ENCODE measurements at places on chromosomes 2 and 18.

- no peak for DNase-seq
These were observed 42.9 kb downstream of the SRBD1 start for GRCh38 chr2:45567974-45568789.

- DNase-seq: no peak
These were observed 1184.0 kb upstream of the GYPC start for GRCh38 chr2:125471963-125472362.

- DNase-seq: no peak
These were observed 6.4 kb downstream of the RAB31 start for GRCh38 chr18:9714266-9715087.

- no peak for DNase-seq
These were observed 83.6 kb downstream of the COLEC12 start for GRCh38 chr18:416930-417329.

GRCh38 chr2:241842067-241842415 is 16.7 kb downstream of the PDCD1 start:
- DNase-seq: no peak

GRCh38 chr2:190887089-190887488 is 6.5 kb downstream of the GLS start:
- DNase-seq: no peak

GRCh38 chr2:231887756-231888155 is 38.4 kb downstream of the NPPC start:
- DNase-seq: no peak

DNA sequence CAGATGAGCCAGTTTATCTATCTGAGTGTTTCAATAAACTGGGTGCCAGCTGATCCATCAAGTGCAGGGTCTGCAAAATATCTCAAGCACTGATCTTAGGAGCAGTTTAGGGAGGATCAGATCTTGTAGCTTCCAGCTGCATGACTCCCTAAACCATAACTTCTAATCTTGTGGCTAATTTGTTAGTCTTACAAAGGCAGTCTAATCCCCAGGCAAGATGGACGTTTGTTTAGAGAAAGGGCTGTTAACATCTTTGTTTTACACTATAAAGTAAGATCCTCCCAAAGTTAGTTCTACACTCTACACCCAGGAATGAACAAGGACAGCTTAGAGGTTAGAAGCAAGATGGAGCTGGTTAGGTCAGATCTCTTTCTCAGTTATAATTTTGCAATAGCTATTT is 28.7 kb upstream of the HNMT start:
- DNase-seq: no peak

GRCh38 chr2:10303694-10304378 is 1.1 kb downstream of the HPCAL1 start:
- DNase-seq: no peak

DNA sequence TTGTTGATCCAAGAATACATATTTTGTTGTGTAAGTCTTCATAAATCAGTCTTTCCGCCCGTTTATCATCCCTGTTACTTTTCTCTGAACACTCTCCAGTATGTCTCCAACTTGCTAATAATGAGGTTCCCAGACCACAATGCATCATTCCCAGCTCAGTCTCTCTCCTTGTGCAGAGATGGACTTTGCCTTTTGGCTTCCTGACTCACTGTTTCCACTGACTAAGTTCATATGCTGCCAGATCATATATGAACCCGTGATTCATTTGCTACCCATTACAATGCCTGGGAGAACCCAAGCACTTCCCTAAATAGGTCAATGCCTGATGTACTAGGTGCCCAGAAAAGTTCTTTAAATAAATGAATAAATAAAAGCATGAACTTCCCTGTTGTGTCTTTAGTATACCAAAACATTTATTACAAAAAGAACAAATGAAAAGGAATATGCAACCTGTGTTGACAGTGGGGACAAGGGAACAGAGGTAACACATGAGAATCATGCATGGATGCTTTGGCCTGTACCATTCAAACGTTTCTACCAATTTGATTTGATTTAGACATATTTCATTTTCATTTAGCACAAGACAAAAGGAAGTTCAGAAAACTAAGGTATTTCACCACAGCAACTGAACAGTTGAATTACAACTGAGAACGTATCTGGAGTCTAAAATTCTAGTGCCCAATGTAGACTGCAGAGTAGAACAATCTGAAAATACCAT is 215.4 kb upstream of the HNRNPA3 start:
- no peak for DNase-seq

DNA sequence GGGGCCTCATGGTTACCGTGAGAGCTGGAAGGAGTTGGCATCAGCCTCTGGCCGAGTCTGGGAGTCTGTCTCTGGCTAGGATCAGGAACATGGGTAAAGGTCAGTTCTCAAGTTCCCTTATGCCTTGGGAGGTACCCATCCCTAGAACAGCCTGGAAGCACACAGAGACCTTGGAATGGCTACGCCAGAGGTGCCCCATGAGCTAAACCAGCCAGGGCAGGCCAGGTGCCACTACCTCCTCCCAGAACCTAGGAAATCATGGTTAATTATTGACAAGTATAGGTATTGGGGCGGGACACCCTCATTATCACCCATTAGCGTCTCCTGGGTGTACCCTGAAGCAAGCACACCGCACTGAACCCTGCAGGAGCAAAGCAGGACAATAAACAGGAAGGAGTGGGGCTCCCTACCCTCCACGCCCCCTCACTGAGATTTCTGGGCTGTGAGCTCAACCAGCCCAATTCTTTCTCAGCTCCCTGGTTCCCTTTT is 3.0 kb upstream of the ASPRV1 start:
- DNase-seq: no peak

GRCh38 chr2:192087398-192087958 is 107.3 kb downstream of the TMEFF2 start:
- no peak for DNase-seq

DNA sequence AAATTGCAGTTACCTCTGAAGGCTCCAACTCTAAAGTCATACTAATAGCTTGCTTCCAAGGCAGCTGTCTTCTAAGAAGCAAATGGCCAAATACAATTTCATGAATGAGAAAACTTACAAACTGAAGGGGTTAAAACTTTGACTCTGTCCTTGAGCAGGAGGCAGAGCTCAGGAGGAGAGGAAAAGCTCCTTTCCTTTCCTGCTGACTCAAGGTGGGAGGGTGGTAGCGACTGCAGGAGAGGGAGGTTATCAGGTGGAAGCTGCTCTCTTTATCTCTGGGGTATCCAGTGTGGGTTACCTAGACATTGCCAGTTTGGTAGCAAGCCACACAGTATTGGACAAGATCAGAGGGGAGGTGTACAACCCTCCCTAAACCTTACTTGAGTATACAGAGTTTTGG is 2.7 kb upstream of the EFEMP1 start:
- DNase-seq: no peak

- no peak for DNase-seq
These were observed 177.5 kb downstream of the RBM43 start for GRCh38 chr2:151083856-151084795.

GRCh38 chr2:68565858-68566257 is 77.5 kb upstream of the PROKR1 start:
- DNase-seq: no peak

- DNase-seq: no peak
These were observed 49.1 kb downstream of the CCDC85A start for GRCh38 chr2:56232912-56233311.

DNA sequence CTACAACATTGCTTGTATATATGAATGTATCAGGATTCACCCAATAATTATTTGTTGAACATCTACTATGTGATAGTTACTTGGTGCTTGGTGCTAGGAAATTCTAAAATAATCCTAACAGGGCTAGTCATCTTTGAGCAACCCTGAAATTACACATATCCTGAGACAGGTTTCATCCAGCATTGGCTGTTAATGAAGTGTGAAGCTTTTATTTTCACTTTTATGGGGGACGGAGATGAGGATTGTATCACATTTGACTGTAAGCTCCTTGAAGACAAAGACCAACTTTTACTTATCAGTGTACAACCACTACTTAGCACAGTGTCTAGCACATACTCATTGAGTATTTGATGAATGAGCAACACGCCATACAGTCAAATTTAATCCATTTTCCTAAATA is 6.8 kb upstream of the GALM start:
- DNase-seq: no peak

GRCh38 chr2:239425631-239426030 is 24.8 kb upstream of the HDAC4 start:
- DNase-seq: no peak

DNA sequence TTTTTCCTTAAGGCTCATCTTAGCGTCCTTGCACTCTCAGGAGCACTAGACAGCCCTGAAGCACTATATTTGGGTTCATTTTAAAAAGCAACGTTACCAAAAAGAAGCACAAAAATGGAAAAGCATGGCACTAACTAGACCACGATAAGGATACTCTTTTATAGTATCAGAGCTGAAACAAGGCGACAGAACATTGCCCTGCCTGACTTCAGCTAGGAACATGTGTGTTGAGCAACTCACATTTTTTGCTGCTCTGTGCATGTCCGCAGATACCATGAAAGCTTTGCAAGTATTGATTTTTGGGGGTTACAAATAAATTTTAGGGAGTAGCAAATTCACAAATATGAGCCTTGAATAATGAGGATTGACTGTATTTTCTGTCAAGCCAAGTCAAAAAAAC is 332.0 kb downstream of the PTPRM start:
- no peak for DNase-seq

DNA sequence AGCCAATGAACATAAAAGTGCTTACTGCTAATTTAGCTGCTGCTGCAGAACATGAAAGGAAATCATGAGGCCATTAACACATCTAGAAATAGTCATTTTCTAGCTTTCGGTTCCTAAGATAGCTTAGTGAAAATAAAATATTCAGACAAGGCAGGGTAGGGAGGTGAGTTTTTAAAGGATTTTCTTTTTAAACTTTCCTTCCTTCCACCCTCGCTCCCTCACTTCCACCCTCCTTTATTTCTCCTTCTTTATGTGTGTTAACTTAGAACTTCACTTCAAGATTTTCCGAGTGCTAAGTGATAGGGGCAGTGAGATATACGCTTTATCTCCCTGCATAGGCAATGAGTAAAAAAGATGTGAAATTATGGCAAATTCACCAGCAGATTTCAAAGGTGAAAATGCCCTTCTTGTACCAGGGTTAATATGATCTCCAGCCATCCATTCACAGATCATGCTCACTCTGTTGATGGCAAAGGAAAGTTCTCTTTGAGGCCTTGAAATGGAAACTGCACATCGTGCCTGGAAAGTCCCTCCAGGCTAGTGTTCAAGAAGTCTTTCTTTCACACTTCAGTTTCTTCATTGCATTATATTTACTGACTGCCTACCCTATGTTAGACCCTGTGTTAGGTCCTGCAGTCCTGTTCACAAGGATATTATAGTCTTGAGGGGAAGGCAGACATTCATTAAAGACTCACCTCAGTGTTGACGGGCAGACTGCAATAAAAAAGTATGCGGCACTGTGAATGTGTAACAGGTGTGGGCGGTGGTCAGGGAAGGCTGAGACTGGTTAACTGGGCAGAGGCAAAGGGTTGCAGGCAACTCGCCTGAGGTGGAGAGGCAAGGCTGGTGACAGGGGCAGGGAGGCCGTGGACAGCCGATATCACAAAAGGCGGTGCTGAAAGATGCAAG is 200.8 kb downstream of the PLCL1 start:
- no peak for DNase-seq

DNA sequence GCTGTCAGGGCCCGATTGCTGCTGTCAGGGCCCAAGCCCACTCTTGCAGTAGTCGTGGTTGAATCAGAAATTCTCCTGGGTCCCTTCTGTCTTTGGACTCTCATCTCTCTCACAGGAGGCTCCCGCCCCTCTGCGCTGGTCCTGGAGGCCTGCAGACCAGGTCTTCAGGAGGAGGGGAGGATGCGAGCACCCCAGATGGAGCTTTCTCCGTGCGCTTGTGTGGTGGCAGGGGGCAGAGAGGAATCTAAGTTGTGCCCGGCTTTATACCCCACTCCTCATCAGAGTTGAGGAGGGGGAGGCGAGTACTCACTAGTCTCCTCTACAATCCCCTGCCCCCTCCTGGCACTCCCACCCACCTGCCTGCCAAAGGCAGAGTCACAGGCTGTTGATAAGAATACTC is 10.4 kb downstream of the EN1 start:
- no peak for DNase-seq

- DNase-seq: no peak
These were observed 41.9 kb downstream of the CPO start for GRCh38 chr2:206981086-206981674.

- no peak for DNase-seq
These were observed 309.4 kb downstream of the PTPRM start for GRCh38 chr18:7876354-7877104.

DNA sequence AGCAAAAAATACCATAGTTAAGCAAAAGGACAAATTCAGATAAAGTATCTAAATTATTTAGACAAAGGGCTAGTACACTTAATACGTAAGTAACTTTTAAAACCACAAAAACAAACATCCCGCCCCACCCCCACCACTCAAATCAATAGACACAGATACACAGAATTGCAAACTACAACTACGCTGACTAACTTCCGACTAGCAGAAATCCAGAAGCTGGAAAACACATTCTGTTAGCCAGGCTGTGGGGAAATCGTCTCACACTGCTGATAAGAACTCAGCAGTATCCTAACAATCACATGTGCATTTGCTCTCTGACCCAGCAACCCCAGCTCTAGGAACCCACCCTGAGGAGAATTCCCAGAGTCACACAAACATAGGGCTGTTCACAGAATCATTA is 16.6 kb downstream of the FAM168B start:
- no peak for DNase-seq

GRCh38 chr2:223932816-223933800 is 12.0 kb downstream of the WDFY1 start:
- DNase-seq: no peak

GRCh38 chr18:26103579-26103978 is 13.2 kb upstream of the SS18 start:
- DNase-seq: no peak

DNA sequence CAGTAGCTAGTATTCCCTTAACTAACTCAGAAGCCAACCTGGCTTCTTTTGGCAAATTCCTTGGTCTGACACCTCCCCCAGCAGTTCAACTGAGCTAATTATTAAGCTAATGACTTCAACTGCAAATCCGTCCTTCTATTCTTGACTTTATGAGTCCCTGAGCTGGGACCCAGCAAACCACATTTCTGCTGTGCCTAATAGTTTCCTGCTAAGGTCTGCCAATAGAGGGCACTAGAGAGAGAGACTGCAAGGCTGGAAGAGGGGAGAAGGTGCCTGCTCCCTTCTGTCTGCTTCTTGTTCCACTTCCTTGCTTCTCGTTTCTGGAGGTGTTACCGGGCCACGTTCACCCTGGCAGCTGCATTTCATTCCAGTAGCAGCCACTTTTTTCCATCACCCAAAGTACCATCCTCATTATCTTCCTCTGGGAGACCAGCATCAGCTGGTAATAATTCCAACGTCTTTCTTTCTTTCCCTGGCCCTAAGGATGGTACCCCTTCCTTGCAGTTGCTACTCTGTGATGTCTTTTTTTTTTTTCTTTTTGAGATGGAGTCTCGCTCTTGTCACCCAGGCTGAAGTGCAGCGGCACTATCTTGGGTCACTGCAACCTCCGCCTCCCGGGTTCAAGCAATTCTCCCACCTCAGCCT is 352.0 kb downstream of the TNS1 start:
- DNase-seq: no peak

GRCh38 chr18:10926621-10927161 is 222.7 kb downstream of the PIEZO2 start:
- DNase-seq: no peak

- no peak for DNase-seq
These were observed 12.0 kb downstream of the GPR35 start for GRCh38 chr2:240637116-240637900.

Data from posterior cingulate gyrus (tissue), 11 donors.